ENCODE measurements at places on chromosomes 7 and 10.
A peak's percentile ranks its signal among the peaks of the same experiment; 100 is the strongest.

DNA sequence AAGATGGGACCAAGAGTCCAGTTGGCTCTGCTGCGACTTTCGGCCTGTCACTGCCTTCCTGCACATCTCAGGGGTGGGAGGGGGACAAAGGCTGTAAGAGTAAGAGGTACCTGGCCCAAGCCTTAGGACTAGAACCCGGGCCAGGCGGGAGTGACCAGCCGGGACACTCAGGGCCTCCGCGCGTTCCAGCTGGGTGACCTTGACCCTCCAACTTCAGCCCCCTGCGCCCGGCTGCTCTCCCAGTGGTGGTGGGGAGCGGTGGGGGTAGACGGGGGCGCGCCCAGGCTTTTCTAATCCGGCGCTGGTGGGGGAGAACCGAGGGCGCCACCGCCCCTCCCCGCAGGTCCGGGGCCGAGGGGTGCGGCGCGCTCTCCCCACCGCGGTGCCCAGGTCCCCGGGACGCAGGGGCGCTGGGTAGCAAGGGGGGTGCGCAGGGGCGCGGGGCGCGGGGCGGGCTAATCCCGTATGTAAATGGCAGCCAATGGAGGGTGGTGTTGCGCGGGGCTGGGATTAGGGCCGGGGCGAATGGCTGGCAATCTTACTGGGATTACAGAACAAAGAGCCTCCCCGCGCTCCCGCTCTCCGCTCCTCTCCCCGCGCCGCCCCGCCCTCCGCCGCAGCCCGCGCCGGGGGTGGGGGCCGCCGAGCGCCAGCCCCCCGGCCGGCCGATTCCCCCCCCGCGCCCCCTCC, at the start of gene GTF2IRD1:
GTF2IRD1 (plus strand) TSS at position 585 of the 690 bp plus-strand sequence. CDS start 54,175 bp downstream, outside the sequence.
- DNase-seq = peak; percentile 53

DNA sequence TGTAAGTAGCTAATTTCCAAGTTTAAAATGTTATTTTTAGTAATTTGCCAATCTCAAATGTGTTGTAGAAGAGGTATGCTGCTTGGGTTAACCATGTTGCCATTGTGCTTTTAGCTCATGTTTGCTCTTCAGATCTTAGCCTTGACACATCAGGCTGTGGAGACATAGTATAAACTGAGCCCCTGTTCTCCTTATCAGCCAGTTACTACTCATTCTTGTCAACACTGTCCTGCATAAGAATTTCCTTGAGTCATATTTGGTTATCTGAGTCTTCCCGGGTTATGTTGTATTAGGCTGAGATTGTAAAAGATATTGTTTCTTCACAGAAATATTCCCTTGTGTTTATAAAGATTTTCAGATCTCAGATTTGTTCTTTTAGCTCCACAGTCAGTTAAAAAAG, 4.1 kb downstream of the SSBP1 start:
- DNase-seq = no peak

DNA sequence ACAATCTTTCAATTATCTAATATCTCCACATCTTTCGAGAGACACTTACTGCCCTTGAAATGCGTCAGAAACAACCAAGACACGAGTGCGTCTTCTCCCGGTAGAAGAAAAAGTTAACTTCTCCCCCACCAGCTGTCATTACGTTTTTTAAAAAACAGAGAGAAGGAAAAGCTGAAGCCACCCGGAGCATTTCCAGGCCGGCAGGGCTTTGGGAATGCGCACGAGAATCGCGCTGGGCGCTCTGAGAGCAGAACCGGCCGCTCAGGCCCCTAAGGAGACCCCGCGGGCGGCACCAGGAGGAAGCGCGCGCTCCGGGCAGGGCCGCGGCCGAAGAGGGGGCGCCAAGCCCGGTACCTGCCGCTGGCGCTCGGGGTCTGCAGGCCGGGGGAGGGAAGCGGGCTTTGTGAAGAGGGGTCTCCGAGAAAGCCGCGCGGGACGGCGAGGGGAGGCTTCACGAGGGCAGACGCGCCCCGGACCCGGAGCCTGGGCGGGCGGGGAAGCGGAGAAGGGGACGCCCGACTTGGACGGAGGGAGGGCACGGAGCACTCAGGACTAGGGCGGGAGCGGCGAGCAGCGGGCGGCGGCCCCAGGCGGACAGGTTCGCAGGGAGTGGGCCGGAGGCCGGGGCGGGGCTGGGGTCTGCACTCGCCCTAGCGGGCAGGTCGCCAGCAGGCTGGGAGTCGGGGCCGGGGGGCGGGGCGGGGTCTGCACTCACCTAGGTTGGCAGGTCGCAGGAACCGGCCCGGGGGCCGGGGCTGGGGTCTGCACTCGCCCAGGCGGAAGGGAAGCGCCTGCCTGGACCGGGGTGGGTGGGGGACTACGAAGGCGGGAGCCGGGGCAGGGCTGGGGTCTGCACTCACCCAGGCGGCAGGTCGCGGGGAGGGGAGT, 932 bp downstream of the ESYT2 start:
- DNase-seq = peak; percentile 58

DNA sequence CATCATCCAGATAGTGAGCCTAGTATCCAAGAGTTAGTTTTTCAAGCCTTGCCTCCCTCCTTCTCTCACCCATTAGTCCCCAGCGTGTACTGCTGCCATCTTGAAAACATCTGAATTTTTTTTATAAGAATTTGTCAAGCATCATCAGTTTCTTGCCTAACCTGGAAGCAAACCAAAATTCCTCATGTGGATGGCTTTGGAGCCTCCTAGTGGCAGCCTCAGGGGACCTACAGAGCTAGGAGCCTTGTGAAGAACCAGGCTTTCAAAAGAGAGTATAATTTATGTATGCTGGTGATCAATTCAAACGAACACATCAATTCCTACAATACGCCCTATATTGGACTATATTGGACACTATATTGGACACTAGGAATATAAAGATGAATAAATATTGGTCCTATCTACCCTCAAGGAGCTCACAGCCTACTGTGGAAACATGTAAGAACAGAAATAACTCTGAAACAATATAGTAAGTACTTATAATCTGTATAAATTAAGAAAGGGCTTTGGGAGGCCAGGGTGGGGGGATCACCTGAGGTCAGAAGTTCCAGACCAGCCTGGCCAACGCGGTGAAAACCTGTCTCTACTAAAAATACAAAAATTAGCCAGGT, 63.4 kb downstream of the HPSE2 start:
- peak; percentile 21 for DNase-seq

DNA sequence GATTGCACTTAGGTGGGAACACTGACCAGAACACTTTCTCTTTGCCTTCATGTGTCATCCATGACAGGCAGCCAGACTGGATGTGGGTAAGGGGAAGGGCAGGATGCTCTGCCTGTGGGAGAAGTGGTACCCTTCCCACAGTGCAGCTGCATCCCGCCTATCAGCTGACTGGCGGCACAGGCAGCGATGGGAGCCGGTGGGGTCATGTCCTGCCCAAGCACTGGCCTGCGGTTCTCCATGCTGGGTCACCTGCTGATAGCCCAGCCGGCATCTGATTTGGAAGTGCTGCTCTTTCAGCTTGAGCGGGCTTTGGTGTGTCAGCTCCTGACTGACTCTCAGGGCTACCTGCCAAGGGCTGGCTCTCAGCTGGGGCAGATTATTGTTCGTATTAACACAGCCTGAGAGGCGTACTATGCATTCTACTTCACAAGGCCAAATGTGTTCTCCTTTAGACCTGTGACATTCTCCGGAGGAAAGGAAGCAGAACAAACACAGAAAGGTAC, 105.2 kb upstream of the PDLIM1 start:
- no peak for DNase-seq
